MCF 10A (cell line): ENCODE measurements at places on chromosomes 4 and X. TPM values are rescaled to one million over a fixed set of nuclear protein-coding genes. Genes with fewer than 3 reads are reported as not detected.

CYSLTR1 gene
- 0.16 TPM in 1 of 2 replicates, not detected in the other for total RNA-seq

VSIG1 gene
- 1.2 and 1.8 TPM in 2 replicates for total RNA-seq

GLUD2 gene
- 0.32 and 0.63 TPM in 2 replicates for total RNA-seq

GLRB gene
- total RNA-seq = 5.9 and 7.1 TPM in 2 replicates

DNA sequence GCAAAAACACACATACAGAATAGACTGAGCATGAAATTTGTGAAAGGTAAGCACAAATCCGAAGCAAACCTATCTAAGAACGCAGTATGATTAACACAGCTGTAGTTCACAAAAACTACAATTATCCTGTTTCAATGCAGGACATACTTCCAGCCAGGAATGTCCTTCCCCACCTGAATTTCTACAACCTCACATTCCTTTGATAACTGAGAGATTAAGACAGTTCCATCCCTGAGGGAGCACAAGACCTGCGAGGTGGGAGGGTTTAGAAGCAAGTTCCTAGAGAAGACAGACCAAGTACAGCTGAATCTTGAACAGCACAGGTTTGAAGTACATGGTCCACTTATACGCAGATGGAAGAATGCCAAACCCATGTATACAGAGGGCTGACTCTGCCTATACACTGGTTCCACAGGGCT is 10.6 kb downstream of the ABCG2 start:
- H3K4me3 ChIP-seq = no peak overlapping the region
- no peaks in the 10 kb centered on the region for H3K27me3 ChIP-seq

GRCh38 chrX:132795181-132795580 is 163.2 kb downstream of the HS6ST2 start:
- no peak for DNase-seq
- H3K4me1 ChIP-seq = no peaks in the 10 kb centered on the region
- peaks cover 18% of the 10 kb centered on the region for H3K27me3 ChIP-seq
- H3K27ac ChIP-seq = no peak overlapping the region
- no peak overlapping the region for H3K4me3 ChIP-seq

- no peak overlapping the region for H3K27ac ChIP-seq
- DNase-seq = no peak
- H3K4me3 ChIP-seq = no peak overlapping the region
Observed at GRCh38 chr4:176308441-176308840, 11.3 kb upstream of the SPCS3 start.

- no peaks in the 10 kb centered on the region for H3K27me3 ChIP-seq
- H3K36me3 ChIP-seq = no peaks in the 10 kb centered on the region
- DNase-seq = no peak
- H3K4me1 ChIP-seq = no peaks in the 10 kb centered on the region
- H3K27ac ChIP-seq = no peak overlapping the region
Observed at GRCh38 chr4:52358883-52359321, 300.2 kb downstream of the USP46 start.
